ENCODE measurements at places on chromosomes 12 and 14.

DNA sequence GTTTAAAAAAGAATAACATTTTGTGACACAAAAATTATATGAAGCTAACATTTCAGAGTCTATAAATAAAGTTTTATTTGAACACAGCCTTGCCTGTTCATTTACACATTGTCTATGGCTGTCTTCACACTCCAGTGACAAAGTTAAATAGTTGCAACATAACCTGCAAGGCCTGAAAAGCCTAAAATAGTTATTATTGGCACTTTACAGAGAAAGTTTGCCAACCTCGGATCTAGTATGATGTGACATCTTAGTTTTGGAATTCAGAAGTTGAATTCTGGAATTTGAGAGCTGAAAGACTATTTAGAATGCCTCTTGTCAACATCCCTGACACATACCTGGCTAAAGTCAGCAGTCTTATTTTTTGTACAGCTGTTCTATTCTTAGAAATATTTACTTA lies 68.3 kb downstream of the DYRK2 start:
- DNase-seq, result no peak

DNA sequence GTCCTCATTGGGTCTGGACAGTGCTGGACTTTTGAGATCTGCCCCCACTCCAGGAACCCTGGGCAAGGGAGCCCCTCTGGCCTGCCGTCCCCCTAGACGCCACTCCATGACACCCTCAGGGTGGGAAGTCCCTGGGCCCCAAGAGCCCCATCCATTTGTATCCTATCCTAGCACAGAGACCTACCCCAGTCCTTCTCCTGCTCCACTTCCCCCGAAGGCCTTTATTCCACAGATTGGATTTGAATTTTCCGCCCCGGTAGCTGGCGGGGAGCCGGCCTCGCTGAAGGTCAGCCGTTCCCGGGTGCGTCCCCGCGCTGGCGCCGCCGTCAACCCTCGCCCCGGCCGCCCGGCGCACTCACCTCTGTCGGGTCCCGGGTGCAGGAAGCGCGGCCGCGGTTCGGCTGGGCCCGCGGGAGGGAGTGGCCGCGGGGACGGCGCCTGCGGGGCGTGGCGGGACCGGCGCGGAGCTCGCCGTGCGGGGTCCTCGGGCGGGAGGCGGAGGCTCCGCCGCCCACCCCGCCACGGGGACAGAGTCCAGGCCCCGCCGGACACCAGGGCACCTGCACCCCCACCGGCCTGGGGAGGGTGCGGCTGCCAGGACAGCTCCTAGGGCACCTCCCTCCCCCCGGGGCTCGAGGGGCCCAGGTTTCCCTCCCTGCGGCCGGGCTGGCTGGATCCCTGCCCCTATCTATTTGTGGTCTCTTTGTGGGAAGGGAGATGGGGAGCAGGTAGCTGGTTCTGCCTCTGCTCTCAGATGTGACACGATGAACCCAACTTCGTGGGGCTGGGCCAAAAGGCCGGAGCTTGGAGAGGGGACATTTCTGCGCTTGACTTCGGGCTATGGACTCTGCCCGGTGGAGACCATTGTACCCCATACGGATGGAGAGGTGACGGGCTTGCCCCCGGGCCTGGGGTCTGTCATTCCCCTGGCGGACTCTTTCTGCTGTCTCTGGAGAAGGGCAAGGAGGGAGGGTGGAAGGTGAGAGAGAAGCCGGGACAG lies 19.9 kb upstream of the GPR68 start:
- no peak for DNase-seq

DNA sequence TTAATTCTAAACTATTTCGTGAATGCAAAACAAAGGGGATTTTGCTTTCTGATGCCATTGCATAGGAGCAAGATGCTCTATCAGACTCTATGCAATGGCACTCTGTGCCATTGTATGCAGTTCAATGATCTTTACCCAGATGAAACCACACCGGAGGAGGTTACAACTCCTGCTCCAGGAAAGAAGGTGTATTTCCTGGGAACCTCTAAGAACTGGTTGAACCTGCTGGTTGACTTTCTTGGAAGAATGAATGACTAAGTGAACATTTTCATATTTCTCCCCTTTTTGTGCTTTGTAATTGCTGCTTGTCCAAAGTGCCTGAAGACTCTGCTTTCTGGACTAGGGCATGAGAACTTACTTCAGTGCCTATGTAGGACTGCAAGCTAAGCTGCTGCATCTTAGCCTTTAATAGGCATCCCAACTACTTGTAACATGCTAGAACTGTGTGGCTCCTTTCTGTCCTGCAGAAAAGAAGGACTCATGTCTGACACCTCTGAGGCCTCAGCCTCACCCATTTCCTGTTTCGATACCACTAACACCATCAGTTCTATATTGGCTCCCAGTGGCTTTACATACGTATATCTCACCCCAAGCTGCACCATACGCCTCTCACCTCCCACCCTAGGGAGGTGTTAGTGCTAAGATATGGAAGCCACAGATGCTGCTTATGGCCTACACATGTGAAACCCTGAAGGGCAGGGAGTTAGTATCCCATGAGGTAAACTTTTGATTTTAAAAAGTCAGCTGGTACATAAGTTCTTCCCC lies 193.5 kb upstream of the CNOT2 start:
- no peak for DNase-seq

- DNase-seq, result no peak
These were observed 11.1 kb upstream of the ANO6 start for GRCh38 chr12:45204757-45205156.

DNA sequence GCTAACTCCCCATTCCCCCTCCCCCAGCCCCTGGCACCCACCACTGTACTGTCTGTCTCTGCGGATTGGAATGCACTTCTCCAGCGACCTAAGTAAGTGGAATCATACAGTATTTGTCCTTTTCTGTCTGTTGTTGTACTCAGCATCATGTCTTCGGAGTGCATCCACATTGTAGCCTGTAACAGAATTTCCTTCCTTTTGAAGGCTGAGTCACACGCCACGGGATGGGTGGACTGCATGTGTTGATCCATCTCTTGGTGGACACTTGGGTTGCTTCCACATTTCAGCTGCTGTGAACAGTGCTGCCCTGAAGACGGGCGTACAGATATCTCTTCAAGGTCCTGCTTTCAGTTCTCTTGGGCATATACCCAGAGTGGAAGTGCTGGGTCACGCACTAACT lies 34.4 kb downstream of the DDX51 start:
- no peak for DNase-seq

Data from GF-D8 (cell line).